GM18507 (cell line): ENCODE measurements at places on chromosomes 5 and 9.

DNA sequence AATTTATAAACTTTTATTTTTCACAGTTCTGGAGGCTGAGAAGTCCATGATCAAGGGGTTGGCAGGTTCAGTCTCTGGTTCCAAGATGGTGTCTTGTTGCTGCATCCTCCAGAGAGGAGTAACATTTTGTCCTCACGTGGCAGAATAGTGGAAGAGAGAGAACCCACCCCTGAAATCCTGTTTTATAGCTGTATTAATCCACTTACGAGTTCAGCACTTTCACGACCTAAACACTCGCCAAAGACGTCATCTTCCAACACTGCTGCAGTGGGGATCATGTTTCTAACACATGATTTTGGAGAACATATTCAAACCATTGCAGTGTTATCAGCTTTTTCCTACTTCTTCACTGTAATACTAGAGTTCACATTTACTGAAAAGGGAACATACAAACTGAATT lies 233.0 kb upstream of the ATP10B start:
- DNase-seq: no peak

DNA sequence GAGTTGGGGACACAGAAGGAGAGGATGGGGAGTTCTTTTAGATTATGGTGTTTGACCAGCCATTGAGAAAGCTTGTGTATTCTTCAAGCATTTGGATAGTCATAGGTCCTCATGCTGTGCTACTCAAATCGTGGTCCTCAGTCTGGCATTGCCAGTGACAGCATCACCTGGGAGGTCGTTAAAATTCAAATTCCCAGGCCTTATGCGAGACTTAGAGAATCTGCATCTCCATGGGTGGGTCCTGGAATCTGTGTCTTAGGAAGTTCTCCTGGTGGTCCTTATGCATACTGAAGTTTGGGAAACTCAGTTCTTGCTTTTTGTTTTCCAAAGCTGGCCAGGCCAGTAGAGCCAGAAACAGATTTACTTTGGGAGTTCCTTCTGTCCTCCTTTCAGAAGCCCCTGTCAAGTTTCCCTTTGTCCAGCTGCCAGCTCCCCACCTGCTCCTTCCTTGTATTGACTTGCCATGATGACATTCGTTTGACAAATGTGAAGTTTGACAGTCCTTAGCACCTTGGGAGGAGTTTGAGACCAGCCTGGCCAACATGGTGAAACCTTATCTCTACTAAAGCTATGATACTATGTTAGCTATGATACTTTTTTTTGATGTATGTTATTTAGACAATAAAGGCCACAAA lies 95.6 kb downstream of the PALM2AKAP2 start:
- DNase-seq: no peak

- DNase-seq: no peak
Observed at GRCh38 chr9:126126807-126127206, 199.8 kb upstream of the MVB12B start.

DNA sequence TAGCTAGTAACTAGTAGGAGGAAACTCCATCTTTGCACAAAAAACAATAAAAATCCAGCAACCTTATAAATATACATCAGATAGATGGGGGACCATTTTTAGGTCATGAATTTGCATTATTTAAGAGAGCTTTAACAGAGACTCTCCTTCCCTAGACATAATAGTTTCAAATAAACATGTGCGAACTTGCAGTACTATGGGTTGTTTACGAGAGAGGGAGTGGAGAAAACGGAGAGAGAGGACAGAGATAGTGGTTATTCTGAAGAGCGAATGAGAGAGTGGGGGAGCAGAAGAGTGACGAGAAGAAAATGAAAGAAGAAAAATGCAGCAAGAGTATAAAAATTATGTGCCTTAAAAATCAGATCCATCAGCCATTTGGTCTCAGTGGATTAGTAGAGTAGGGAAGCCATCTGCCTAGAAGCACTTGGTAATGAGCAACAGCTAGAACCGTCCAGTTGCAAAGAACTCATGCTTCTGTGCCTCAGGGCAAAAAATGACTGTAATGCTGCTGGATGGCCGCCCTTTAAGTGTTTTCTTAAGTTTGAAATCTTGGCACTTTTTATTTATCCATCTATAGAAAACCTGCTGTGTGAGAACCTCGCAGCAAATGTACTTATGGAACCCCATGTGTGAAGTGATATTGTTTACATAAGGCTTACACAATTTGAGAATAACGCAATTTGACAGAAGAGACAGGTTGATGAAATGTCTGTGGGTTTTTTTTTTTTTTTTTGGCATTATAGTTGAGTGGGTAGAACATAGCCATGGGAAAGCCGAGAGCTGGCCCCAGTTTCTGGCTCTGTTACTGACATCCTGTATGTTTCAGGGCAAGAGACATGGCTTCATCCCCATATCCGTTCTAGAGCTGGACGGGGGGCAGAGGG lies 95.6 kb upstream of the ZNF608 start:
- DNase-seq: no peak

GRCh38 chr9:126621919-126622735 lies 8.4 kb downstream of the LMX1B start:
- DNase-seq: no peak

GRCh38 chr5:144276034-144276822 lies 105.6 kb downstream of the KCTD16 start:
- no peak for DNase-seq

- no peak for DNase-seq
Observed at GRCh38 chr5:160905285-160905684, 53.3 kb upstream of the ATP10B start.

GRCh38 chr5:14250084-14250695 lies 107.0 kb downstream of the TRIO start:
- no peak for DNase-seq

GRCh38 chr5:8879248-8879647 lies 666.6 kb downstream of the SEMA5A start:
- DNase-seq: no peak

DNA sequence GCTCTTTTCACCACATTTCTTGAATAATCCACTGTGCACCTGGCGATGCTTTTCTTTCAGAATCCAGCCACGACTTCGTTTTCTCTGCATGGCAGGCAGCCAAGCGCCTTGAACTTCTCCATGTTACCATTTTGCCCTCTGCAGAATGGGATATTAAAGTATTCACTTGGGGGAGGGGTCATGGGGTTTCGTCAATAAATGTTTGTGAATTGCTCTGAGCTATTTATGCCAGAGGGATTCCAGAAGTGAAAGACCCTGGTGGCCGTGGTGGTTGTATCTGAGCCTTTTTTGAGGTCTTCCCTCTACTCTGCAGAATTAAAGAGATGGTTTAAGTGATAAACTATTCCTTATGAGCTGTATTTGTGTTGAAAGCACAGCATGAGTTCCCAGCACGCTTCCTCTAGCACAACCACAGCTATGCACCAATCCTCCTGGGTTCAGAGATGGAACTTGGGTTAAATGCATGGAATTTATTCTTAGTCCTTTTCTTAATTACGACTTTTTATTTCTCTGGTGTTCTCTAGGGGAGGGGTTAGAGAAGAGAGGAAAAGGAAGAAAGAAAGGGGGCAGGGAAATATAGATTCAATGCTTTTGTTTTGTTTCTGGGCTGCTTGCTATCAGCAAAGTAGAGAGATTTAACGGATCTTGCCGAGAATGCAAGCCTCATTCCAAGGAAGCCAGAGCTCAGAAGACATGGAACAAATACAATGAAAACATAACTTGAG lies 478.2 kb upstream of the TNC start:
- no peak for DNase-seq

- DNase-seq: no peak
Observed at GRCh38 chr9:134491856-134492255, 149.7 kb upstream of the COL5A1 start.

GRCh38 chr9:95459851-95460517 lies 56.8 kb downstream of the PTCH1 start:
- DNase-seq: no peak

DNA sequence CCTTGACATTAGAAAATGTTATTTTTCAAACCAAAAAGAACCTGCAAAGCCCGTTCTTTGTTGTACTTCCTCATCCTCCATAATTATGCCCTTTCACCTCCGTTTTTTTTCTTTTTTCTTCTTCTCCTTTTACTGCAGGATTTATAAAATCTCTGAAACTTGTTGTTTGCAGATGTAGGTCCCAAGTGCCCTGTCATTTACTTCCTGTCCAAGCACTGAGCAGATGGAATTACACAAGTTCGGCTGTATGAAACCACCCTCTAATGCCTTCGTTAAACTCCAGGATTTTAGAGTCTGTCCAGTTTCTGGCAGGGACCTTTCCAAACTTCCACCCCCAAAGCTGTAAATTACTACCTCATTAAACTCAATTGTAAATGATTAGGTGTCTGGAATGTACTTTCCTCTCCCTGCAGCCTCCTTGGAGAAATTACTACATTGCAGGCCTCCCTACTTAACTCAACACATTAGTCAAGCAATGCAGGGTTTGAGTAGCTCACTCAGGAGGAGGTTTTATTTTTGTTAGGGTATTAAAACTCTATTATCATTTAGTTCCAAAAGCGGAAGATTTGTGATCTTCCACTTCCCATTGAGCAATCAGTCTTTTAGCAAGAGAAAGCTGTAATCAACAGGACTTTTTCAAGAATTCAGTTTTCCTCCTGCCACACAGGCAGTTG lies 125.6 kb upstream of the LPAR1 start:
- no peak for DNase-seq

- no peak for DNase-seq
Observed at GRCh38 chr9:83996126-83996525, 15.5 kb downstream of the RMI1 start.

DNA sequence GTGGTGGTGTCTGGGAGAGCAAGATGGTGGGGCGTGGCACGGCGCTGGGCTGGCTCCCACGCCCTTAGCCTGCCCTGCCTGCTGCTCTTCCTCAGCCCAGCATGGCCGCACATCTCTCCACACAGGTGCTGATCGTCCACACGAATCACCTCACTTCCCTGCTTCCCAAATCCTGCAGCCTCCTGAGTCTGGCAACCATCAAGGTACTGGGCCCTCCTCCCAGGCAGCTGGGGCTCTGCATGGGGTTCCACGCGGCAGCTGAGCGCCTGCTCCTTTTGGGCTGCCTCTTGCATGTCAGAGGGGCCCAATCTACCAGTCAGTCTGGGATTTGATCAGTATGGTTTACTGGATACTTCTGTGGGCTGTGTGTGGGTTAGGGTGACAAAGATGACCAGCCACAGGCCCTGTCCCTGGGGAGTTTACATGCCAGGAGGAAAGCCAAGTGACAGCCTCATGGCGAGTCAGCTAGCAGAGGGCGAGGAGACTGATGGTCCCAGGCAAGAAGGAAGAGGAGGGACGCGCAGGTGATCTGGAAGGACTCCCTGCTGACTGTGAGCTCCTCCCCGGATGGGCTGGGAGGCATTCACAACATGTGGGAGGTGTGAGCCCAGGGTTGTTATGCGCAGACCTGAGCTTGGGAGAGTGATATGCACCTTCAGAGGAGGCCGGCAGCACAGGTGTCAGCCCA lies 6.0 kb downstream of the LRSAM1 start:
- no peak for DNase-seq

- no peak for DNase-seq
Observed at GRCh38 chr9:69141851-69142250, 32.2 kb upstream of the TJP2 start.

DNA sequence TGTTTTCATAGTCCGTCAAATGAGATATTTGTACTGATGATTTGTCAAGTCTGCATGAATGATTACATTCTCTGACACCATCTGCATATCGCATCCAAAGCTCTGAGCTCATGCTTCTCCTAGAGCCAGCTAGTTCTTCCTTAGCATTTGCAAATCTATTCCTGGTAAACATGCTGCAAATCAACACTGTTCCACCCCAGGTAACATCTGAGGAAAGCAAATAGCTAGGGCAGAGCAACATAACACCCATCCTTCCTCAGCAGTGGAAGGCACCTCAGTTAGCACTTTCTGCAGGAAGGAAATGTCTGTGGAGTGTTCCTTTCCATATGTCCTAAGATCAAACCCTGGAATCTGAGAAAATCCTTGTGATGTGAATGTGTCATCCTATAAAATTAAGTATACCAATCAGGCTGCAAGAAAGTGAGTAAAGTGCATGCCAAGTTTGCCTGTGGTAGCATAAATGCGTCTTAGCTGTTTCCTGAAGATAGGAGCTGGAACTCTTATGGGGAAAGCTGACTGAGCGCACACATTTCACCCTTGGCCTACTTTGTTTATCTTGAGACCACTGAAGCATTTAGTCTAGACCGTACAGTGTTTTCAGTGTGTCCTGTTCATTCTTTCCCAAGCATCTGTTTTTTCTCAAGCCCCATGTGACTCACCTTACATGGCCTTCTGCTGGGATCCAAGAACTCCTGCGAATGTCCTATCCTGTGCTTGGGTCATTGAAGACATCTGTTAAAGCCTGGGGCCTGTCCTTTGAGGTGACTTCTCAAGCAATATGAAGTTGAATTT lies 50.9 kb upstream of the STARD4 start:
- no peak for DNase-seq

DNA sequence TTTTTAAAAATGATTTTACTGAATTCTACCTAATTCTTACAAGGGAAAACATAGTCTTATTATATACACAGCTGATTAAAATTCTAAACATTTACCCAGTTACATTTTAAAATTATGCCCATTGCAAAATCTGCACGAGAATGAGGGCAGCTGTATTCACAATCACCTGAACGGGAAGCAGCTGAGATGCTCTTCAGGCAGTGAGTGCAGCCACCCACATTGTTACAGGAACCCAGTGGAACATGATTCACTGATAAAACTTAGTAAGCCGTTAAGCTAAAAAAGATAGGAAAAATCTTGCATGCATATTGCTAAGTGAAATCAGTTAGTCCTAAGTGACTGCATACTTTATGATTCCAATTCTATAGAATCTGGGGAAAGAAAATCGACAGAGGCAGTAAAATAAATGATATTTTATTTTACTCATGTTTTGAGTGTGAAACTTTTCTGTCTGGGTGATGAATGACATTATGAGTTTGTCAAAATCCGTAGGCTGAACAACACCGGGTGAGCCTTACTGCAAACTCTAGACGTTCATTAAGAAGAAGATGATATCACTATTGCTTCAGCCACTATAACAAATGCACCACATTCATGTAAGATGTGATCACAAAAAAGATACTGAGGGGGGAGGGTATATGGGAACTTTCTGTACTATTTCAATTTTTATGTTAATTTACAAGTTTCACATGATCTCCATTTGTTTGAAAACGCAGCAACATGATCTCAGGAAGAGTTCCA lies 39.1 kb upstream of the FLT4 start:
- no peak for DNase-seq

DNA sequence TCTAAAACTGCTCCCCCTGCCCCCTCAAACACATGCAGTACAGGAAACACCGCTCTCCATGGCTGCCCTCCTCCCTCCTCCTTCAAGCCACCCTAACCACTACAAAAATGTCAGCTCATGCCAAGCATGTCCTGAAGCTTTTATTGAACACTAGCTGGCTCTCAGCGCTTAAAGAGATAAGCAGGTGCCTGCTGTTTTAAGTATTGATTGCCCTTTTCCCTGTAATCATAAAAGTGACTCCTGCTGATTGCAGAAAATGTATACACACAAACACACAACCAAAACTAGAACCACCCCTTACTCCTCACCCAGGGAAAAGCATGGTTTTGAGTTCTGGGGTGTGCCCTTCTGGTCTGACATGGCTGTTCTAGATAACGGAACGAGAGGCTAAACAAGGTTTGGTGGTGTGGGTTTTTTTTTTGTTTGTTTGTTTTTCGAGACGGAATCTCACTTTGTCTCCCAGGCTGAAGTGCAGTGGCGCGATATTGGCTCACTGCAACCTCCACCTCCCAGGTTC lies 3.7 kb upstream of the UCK1 start:
- no peak for DNase-seq
